NCI-H2171 (cell line): ENCODE measurements at places on chromosomes 7 and 10.

GRCh38 chr7:143299840-143300239, 11.7 kb downstream of the CASP2 start:
- DNase-seq, result peak; percentile 1

DNA sequence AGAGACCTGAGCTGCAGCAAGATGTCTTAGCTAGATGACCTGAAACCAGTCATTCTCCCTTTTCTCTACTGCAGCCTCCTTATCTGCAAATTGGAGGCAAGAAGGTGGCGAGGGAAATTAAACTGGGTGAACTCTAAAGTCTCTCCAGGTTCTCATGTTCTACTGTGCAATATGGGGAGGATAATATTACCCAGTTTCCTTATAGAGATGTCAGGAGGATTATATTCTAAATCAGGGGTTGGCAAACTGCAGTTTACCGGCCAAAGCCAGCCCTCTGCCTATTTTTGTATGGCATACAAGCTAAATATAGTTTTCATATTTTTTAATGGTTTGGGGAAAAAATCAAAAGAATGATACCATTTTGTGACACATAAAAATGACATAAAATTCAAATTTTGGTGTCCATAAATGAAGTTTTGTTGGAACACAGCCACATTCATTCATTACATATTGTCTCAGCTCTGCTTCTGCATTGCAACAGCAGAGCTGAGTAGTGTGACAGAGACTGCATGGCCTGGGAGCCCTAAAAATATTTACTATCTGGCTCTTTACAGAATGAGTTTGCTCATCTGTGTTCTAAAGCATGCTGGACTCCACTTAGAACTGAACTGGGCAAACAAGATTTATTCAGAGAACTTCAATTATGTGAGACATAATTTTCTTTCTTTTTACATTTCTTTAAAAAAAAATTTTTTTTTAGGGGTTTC, 19.2 kb upstream of the MALSU1 start:
- no peak for DNase-seq

DNA sequence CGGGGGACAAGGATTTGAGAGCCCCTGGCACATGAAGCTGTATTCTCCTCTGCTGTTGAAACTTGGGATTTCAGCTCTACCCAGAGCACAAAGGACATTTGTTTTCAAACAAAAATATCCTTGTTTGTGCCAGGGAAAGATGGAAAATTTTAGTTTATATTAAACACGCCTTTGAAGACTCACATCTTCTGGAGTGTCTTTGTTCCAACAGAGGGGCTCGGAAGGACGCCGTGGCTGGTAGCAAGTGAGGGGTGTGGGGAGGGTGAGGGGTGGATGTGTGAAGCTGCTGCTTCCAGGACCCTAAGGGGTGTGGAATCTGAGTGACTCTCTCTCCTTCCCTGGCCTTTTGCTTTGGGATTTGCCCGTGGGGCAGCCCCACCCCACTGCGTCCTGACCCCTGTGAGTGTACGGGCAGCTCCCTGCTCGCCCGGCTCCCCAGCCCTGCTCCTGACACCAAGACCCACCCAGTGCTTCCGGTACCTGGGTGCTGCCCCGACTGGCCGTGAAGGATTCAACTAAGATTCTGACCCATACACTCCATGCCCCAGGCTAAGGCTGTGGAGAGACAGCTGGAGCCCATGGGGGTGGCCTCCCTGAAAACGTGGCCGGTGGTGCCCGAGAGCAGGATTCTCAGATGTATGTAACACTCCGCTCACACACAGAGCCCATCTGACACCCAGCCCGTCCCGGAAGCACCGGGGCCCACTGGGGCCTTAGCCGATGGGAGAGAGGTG, 59.6 kb downstream of the ZRANB1 start:
- no peak for DNase-seq

- DNase-seq, result no peak
Measured at GRCh38 chr10:10796774-10797415, 220.8 kb upstream of the CELF2 start.

- DNase-seq, result peak; percentile 51
Measured at GRCh38 chr7:43954524-43955228, 28.4 kb downstream of the UBE2D4 start.

GRCh38 chr10:8193546-8193945, 139.1 kb downstream of the GATA3 start:
- no peak for DNase-seq

GRCh38 chr10:83229991-83230390, 909.3 kb upstream of the GHITM start:
- no peak for DNase-seq

GRCh38 chr7:16204953-16205352, 216.4 kb downstream of the CRPPA start:
- no peak for DNase-seq

DNA sequence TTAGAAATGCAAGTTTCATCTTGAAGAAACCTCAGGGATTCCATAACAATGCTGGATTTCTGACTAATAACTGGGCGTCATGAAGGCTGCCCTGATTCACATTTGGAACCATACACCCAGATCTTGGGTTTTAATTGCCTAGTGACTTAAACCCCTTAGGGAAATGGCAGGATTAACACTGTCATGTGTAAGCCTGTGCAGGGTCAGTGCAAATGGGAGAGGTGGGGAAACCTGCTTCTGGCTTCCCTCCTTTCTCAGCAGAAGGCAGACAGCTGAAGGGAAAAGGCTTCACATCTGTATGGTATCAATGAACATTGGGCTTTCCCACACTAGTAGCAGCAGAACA, 364.2 kb downstream of the ANKRD30A start:
- DNase-seq, result no peak

- no peak for DNase-seq
Measured at GRCh38 chr10:13527864-13528122, 1.0 kb downstream of the BEND7 start.

DNA sequence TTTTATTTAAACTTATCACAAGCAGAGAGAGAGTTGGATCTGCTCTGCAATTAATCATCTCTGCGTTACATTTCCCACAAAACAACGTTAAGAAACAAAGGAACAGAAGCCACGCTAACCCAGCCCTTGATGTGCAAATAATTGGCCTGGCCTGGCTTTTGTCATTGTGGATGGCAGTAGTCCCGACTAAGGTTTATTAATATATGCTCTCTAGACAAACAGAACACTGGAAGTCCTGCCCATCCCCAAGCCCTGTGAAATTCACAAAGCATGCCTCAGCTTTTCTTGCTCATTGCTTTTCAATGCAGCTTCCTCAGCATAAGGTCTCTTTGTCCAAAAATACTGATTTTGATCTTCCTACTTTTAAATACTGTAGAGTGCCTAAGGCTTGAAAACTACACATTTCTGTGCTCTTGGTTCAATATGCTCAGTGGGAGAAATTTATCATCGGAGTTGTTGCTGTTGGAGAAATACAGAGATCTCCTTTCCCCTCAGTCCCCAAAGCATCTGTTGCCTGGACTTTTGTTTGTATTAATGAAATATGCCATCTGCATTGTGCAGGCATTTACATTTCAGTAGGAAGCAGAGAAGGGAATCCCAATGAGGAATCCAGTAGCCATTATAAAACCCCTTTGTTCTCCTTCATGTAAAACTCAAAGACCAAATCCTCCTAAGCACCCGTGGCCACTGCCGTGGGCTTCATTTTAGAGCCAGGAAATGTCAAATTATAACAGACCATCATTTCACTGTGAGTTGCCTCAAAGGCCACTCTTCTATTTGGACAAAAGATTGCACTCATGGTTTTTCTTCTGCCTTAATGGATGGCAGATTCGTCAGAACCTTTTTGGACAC, 61.1 kb downstream of the SORCS1 start:
- DNase-seq, result no peak

DNA sequence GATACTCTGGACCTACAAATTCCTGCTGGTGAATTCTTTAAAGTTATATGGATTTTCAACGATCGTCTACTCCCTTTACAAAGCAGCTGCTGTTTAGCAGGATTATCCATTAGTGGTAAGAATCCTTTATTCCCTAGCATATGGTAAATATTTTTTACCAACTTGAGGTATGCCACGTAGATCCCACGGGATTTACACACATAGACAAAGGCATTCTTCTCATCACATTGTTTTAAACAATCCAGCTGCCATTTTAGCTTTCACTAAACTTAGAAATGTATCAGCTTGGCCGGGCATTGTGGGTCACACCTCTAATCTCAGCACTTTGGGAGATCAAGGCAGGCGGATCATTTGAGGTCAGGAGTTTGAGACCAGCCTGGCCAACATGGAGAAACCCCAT, 148.0 kb upstream of the SH2B2 start:
- DNase-seq, result peak; percentile 48

- DNase-seq, result no peak
Measured at GRCh38 chr10:100642295-100642994, 102.9 kb upstream of the PAX2 start.

GRCh38 chr10:4688601-4689000, 137.4 kb upstream of the AKR1E2 start:
- DNase-seq, result no peak

GRCh38 chr10:32577448-32577847, 131.5 kb downstream of the CCDC7 start:
- DNase-seq, result no peak
